Non-pigmented ciliary epithelial cell (primary cell): ENCODE measurements at places on chromosomes 2 and 18.

DNA sequence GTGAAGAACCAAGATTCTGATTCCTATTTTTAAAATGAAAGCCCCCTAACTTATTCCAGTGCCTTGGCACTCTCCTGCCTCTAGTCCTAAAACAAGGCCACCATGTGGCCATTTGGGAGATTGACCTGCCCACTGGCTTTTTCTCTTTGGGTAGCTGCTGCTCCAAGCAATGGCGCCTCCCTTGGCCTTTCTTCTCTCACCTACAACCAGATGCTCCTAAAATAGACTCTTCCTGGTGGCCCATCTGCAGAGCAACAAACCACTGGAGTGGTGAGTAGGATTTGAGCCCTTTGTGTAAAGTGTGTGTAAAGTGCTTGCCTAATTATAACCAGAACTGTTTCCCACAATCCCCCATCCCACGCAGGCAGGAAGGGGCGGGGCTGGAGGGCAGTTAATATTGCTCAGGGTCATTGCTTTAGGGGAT lies 114.2 kb downstream of the FHOD3 start:
- DNase-seq: no peak

DNA sequence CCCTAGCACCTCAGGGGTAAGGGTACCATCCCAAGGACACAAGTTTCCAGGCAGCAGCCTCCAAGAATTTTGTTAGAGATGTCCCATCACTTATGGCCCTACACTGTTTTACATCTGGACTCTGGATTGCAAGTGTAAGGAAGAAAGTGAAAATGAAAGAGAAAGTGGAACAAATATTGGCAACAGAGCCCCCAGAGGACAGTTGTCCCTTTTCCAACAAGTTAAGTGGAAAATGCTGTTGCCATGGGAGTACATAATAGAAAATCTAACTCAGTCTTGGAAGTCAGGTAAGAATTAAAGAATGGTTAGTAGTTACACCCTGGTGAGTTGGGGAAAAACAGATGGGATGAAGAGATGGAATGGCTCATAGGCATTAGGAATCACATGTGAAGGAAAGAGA lies 50.6 kb downstream of the TTC21B start:
- DNase-seq: no peak

- DNase-seq: peak; percentile 45
These were observed 108.8 kb downstream of the SLC4A3 start for GRCh38 chr2:219736209-219736608.

- no peak for DNase-seq
These were observed 1.1 kb upstream of the HIBCH start for GRCh38 chr2:190320696-190321095.

- no peak for DNase-seq
These were observed 24.1 kb upstream of the EPHA4 start for GRCh38 chr2:221596192-221596591.

DNA sequence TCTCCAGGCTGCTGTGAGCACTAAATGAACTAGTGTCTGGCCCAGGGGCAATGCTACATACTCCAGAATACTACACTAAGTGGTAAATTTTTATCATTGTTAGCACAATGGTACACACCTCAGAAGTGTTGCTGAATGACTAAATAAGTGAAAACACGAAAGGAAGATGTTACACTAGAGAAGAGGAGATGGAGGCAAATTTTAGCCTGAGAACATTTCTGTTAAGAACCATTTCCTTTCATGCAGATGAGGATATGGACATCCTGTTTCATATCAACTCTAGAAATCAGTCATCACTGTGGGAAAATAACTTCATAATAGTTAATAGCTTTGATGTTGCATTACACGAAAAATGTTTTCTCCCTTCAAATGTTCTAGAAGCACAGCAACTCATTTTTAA lies 117.6 kb upstream of the STK17B start:
- DNase-seq: no peak

- no peak for DNase-seq
These were observed 205.2 kb upstream of the HDAC4 start for GRCh38 chr2:239605976-239606375.

DNA sequence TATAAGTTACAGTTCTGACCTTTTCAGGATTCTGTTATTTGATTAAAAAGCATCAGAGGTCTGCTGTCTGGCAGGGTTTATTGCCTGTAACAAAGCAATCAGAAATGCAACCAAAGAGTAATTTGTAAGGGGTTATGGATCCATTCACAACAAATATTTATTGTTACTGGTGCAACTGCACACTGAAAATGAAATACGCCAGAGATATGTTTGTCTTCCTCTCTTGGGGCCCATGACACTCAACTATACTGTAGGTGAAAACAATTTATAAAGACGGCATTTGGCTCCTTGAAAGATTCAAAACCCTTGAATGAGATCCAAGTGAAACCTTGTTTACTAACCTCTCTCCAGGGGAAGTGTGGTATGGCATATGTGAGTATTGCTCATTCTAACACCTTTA lies 452.2 kb downstream of the MBD2 start:
- DNase-seq: no peak

GRCh38 chr2:58429014-58429875 lies 188.1 kb upstream of the FANCL start:
- no peak for DNase-seq

DNA sequence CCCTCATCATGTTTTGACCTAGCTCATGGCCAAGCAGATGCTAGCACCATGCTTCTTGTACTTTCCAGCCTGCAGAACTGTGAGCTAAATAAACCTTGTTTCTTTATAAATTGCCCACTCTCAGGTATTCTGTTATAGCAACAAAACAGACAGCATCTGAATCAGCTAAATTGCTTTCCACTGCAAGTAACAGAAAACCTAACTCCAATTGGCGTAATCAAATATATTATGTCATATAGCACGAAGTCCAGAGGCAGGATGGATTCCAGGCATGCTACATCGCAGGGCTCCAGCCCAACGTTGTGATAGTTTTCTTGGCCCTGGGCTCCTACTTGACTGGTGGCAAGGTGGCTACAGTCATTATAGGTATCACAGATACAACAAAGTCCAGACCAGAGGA lies 10.4 kb upstream of the CUL3 start:
- DNase-seq: no peak

- DNase-seq: no peak
These were observed 68.7 kb downstream of the CDH2 start for GRCh38 chr18:28108254-28108653.

DNA sequence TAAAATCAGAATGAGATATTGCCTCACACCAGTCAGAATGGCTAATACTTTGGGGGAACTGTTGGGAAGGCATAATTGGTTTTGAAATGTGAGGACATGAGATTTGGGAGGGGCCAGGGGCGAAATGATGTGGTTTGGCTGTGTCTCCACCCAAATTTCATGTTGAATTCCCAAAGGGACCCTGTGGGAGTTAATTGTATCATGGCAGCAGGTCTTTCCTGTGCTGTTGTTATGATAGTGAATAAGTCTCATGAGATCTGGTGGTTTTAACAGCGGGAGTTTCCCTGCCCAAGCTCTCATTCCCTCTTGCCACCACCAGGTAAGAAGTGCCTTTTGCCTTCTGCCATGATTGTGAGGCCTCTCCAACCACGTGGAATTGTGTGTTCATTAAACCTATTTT lies 59.6 kb downstream of the CSRNP3 start:
- DNase-seq: no peak

GRCh38 chr18:70469916-70470315 lies 181.1 kb downstream of the SOCS6 start:
- no peak for DNase-seq

DNA sequence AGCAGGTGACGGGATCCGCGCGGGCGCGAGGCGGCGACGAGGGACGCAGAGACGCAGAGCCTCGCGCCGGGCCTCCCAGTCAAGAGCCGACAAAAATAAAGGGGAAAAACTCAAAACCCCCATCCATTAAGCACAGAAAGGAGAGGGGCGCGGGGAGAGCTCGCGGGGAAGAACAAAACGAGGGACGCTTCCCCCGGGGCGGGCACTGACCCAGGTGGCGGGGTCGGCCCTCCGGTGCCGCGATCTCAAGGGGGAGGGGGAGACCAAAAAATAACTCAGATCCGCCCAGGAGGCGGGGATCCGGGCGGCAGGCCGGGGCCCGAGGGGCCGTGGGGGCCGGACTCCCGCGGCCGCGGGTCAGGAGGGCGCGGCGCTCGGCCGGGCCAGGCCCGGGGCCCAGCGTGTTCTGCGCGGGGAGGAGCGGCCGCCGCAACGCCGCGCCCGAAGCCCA lies 597 bp downstream of the RNF103 start:
- no peak for DNase-seq

DNA sequence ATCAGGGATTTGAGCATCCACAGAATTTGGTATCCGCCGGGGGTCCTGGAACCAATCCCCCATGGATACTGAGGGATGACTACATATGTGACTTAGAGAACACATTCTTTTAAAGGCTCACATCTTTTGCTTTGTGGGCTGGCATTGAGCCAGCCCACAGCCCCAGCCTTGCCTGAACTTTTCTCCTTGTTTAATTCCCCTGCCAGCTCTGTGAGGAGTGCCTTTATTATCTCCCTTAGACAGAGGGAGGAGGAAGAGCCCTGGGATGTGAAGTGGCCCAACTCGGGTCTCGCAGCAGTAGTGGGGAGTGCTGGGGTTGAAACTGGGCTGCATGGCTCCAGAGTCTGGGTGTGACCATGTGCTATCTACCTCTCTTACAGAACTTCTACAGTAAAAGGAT lies 7.6 kb downstream of the TTC39C start:
- DNase-seq: no peak

GRCh38 chr18:24964216-24964615 lies 387.8 kb downstream of the ZNF521 start:
- no peak for DNase-seq

- no peak for DNase-seq
These were observed 18.3 kb downstream of the FHL2 start for GRCh38 chr2:105380432-105381100.

DNA sequence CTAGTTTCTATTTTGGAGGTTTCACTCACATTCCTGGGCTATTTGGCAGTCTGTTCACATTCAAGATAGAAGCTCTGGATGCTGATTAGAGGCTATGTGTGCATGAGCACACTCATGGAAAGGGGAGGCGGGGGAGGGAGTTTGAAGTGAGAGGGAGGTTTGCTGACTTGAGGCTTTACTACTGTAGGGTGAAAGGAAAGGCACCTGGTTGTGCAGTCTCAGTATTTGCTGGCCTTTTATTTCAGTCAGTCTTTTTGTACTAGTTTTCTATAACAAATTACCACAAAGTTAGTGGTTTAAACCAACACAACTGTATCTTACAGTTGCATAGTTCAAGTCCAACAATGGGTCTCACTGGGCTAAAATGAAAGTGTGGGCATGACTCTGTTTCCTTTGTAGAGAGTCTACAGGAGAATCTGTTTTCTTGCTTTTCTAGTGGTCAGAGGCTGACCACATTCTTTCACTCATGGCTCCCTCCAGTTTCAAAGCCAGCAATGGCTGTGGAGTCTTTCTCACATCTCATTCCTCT lies 47.7 kb upstream of the NR4A2 start:
- DNase-seq: no peak

DNA sequence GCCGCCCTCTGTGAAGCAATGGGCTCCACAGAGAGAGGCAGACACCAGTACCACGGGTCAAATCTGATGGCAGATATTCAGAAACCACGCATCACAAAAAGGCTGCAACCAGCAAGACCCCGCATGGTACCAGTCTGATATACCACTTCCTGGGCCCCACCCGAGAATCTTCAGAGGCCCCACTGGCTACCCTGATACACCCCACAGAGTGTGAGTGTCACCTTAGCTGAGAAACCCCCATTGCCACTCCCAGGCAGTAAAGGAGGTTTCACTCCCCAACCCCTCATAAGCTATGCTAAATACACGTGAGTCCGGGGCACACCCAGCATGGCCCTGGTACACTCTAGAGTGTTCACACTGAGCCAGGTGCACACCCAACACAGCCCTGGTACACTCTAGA lies 160.0 kb downstream of the EIPR1 start:
- no peak for DNase-seq

- peak; percentile 47 for DNase-seq
These were observed 198.0 kb downstream of the NBAS start for GRCh38 chr2:15363142-15363541.

DNA sequence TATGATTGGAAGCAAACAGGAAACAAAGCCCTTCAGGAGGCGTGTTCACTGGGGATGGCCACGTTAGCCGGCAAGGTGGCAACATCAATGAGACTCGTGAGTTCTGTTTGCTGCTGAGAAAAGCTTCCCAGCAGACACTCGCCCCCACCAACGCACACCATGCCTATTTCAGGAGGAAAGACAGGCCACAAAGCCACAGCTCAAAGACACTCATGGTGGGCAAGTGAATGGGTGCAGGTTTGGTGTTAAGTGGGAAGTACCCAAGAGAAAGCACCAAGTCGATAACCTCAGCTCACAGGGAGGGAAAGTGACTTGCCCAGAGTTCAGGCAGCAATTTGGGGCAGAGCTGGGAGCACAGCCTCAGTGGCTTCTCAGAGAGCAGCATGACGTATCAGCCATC lies 10.5 kb upstream of the MTERF4 start:
- no peak for DNase-seq

- DNase-seq: no peak
These were observed 216.6 kb downstream of the SPAG16 start for GRCh38 chr2:213500881-213501280.

DNA sequence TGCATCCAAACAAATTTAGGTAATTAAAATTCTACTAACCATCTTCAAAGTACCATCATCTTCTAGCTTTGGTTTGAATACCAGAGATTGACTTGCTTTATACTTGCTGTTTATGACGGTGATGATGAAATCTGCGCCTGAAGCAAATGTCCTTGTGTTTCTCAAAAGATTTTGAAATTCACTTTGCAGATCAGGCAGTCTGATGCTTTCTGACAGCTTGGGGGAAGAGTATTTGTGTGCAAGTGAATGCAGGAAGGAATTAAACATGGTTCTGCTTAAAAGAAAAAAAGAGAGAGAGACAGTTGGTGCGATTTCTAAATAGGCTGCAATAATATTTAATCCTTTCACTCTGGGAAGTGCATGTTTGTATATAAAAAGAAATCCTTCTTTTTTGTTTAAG lies 29.6 kb downstream of the CSRNP3 start:
- DNase-seq: no peak

GRCh38 chr2:23454501-23455120 lies 69.6 kb downstream of the KLHL29 start:
- no peak for DNase-seq

- no peak for DNase-seq
These were observed 311.6 kb downstream of the IRS1 start for GRCh38 chr2:226488034-226488433.

- no peak for DNase-seq
These were observed 132.6 kb downstream of the NYAP2 start for GRCh38 chr2:225532096-225532495.
